NCI-H82 (cell line): ENCODE measurements at places on chromosomes 2 and 18.

DNA sequence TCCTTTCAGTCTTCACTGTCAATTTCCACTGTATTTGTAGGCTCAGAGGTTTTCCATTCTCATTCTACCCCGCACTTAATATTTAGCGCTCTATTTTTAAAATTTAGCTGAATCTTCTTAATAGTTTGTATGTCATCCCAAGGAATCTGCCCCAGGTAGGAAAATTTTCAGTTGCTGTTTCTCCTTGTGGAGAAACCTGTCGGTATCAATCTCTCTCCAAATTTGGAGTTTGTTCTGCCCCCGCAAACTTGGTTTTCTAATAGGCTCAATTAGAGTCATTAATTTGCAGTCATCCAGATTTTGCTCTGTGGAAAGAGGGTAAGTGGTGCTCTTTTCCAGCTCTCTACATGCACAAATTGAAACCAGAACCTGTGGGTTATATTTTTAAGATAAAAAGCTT lies 87.6 kb downstream of the DNAH6 start:
- DNase-seq, result no peak

DNA sequence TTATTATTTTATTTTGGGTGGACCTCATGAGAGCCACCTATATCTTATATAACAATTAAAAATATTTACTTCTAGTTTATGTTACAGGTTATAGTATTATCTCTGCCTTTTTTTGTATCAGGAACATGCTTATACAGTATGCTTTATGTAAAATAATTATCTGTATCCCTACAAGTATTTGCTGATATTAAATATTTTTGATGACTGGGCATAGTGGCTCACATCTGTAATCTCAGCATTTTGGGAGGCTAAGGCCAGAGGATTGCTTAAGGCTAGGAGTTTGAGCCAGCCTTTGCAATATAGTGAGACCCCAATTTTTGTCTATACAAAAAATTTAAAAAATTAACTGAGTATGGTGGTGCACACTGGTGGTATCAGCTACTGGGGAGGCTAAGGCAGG lies 39.6 kb downstream of the MOB4 start:
- no peak for DNase-seq

DNA sequence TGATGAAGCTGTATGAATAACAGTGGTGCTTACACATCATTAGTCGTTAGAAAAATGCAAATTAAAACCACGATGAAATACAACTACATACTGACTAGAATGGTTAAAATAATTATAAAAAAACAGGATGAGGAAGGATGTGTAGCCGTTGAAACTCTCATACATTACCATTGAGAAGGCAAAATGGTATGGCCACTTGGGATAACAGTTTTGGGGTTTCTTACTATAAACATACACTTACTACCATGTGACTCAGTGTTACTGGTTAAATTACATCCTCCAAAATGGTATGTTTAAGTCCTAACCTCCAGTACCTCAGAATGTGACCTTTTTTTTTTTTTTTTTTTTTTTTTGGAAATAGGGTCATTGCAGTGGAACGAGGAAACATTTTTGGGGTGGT lies 58.4 kb downstream of the UBE2E3 start:
- DNase-seq, result no peak

- DNase-seq, result no peak
Observed at GRCh38 chr2:85695691-85696668, 1.8 kb downstream of the GNLY start.

GRCh38 chr2:144379851-144380311 lies 140.0 kb downstream of the ZEB2 start:
- DNase-seq, result peak; percentile 87

- no peak for DNase-seq
Observed at GRCh38 chr2:43408407-43409160, 182.2 kb upstream of the ZFP36L2 start.

DNA sequence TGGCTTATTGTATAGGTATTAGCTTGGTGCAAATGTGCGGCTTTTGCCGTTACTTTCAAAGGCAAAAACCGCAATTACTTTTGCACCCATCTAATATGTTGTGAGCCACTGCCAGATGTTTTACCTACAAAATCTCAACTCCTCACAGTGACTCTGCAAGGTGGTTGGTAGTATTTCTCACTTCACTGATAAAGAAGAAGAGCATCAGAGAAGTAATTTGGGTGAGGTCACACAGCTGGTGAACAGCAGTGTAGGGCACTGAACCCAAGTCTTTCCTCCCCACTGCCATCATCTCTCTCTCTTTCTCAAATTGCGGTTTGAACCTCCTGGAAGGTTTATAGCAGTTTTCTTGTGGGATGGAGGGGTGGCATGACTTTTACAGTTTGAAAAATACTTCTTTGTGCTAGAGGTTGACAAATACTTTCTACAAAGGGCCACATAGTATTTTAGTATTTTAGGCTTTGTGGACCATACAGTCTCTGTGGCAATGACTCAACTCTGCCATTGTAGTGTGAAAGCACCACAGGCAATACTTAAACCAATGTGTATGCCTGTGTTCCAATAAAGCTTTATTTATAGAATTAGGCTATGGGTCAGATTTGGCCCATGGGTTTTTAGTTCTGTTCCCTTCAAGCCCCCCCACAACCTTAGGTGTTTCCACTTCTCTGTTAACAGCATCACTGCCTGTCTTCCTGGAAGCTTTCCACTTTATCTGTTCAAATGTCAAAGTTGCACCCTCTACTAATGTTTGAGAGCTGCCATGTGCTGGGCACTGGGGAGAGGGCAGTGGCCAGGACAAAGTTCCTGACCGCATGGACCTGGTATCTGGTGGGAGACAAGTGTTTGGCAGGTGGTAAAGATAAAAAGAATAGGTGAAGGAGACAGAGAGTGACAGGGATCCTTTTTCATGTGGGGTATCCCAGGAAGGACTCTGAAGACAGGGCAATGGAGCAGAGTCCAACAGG lies 30.1 kb downstream of the FHOD3 start:
- DNase-seq, result no peak

- no peak for DNase-seq
Observed at GRCh38 chr2:41736105-41736567, 311.7 kb upstream of the PKDCC start.

GRCh38 chr18:42401131-42401673 lies 446.2 kb downstream of the PIK3C3 start:
- peak; percentile 24 for DNase-seq

- peak; percentile 79 for DNase-seq
Observed at GRCh38 chr18:42305869-42306593, 351.0 kb downstream of the PIK3C3 start.

DNA sequence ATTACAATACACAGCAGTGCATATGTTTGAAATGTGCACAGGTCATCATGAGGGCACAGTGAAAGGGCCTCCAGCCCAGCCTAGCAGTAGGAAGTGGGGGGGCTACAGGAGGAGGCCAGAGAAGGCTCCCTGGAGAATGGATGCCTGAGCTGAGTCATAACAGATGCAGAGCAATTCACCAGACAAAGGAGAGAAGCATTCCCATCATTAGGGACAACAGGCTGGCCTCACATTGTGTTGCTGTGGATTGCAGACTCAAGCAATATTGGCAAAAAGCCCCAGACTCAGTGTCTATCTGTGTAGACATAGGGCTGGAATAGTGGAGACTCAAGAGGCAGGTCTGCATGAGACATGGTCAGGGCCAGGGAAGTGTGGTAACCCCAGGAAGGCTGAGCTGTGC lies 329.9 kb downstream of the DLGAP1 start:
- DNase-seq, result no peak

GRCh38 chr2:136393514-136393913 lies 275.6 kb upstream of the CXCR4 start:
- DNase-seq, result no peak

DNA sequence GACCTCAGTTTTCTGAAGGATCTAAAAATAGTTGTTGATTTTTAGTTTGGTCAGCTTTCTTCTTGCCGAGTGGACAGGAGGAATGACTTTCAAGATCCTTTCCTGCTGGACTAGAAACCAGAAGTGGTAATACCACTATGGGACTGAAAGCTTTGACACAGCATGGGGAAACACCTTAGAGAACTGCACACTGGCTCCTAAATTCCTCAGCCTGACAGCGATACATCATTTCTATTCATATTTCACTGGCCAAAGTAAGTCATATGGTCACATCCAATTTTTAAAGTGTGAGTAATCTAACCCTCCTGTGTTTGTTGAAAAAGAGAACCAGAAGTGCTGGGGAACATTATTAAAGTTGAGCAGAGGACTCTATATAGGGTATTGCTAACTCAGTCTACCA lies 244.7 kb upstream of the MMADHC start:
- DNase-seq, result no peak

DNA sequence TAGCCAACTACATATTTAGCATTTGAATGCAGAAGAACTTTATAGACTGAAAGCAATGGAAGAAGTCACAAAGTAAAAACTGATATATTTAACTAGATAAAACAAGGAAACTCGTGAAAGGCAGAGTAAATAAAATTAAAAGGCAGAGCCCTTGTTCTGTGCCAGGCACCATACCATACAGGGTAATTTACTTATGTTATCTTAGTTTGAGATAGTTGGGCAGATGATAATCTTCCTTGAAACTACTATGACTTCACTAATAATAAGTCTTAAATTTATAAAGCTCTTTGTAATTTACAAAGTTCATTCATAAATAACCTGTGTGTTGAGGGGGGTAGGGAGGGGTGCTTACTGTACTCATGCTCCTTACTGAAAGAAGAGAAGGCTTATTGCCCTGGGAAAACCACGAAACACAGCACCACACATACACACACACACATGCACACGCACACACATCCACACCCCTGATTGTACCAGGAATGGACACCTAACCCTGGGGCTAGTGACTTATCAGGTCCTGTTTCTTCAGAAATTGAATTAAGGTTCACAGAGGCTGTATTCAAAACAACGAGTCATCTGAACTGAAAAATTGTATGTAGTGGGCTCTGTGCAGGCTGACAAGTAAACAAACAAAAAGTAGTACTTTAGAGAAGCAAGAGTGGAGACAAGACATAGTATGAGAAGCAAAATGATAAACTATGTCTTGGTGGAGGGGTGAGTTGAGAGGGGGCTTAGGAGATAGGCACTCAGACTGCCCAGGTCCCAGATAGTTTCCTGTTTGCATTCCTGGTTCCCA lies 38.1 kb downstream of the AGFG1 start:
- DNase-seq, result no peak

- no peak for DNase-seq
Observed at GRCh38 chr2:41420219-41420618, 627.6 kb upstream of the PKDCC start.

- peak; percentile 37 for DNase-seq
Observed at GRCh38 chr2:30421604-30422443, 25.2 kb upstream of the LCLAT1 start.

- no peak for DNase-seq
Observed at GRCh38 chr2:104850361-104851290, 3.3 kb upstream of the POU3F3 start.

DNA sequence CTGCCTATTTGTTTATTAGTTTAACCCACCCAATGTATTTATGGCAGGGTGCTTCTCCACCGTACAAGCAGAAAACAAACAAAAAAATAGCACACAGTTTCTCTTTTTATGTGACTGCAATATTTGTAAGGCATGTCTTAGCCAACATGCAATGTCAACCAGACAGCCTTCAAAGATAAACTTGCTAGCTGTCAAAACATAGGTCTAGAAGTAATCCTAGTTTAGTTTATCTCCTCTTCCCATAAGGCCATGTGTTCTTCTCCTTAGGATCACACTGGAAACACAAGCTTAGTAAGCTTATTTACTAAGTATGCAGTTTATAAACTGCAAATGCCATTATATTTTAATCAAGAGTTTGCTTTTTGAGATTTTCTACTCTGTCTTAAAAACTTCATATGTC lies 75.6 kb downstream of the LDAH start:
- no peak for DNase-seq

GRCh38 chr2:101435001-101435862 lies 39.7 kb downstream of the RFX8 start:
- DNase-seq, result no peak

DNA sequence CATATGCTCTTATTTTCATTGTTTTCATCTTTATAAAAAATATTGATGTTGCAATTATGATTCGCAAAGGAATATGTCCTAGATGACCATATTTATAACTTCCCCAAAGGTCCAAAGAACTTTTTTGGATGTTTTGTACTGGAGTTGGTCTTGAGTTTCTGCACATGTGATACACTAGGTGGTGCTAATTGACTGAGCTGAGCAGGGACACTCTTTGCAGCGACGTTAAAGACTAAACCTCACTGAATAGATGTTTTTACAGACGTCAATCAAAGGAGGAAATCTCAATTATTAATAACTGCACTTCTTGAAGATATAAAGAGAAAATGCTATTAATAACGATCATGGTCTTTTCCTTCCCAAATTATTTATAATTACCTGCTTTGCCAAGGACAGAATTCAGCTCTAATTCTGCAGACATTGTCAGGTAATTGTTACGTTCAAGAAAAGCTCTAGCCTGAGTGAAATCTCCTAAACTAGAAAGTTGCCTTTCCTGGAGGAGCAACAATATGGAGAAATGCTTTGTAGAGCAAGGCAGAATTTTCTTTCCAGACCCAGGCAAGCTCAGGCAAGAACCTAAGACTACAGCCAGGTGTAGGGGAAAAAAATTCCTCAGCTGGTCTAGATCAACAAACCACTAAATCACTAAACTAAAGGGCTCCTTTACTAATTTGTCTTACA lies 119.3 kb upstream of the RBBP8 start:
- peak; percentile 45 for DNase-seq

DNA sequence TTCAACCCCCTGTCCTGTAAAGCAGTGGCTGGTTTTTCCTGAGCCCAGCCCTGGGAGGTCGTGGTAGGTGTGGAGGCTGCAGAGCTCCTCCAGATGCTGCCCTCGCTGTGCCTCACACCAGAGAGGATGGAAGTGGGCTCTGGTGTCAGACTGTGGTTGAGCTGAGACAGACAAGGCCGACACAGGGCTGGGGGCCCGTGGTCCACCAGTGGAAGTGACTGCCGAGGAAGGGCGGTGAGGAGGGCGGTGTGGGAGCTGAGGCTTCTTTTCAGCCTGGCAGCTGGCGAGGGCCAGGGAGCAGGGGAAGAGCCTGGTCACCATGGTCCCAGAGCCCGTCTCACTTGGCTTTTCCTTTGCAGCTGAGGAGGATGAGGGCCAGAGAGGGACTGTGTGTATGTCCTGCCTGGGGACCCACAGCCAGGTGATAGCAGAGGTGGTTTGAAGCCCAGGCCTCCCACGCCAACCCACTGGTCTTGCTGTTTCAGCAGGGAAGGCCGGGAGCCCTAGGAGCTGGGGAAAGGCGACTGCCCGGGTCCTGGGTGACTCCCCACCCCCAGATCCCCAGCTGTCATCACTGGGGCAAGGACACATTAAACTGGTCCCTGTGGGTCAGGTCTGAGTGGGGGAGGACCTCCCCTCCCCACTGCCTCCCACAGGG lies 8.5 kb downstream of the SFTPB start:
- DNase-seq, result no peak

GRCh38 chr2:55871637-55872036 lies 51.9 kb downstream of the EFEMP1 start:
- DNase-seq, result no peak

DNA sequence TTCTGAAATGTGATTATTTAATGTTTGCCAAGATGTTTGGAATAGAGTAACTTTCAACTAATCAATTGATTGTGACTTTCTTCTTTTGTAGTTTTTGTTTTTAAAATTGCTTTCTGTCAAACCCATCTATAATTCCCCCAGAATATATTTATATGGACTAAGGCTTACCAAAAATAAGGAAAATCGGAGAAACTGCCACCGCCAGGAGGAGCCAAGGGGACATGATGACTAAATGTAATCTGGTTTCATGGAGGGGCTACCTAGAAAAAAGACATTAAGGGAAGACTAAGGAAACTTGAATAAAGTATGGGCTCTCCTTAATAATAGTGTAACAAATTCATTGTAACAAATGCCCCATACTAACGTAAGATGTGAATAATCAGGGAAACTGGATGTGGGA lies 19.5 kb downstream of the BOLA3 start:
- no peak for DNase-seq

GRCh38 chr2:190763100-190763499 lies 114.2 kb downstream of the NAB1 start:
- no peak for DNase-seq
